Right atrium auricular region (tissue), 2 donors: ENCODE measurements at places on chromosomes 1 and 21. TPM values are rescaled to one million over a fixed set of nuclear protein-coding genes. Genes with fewer than 3 reads are reported as not detected.

DNA sequence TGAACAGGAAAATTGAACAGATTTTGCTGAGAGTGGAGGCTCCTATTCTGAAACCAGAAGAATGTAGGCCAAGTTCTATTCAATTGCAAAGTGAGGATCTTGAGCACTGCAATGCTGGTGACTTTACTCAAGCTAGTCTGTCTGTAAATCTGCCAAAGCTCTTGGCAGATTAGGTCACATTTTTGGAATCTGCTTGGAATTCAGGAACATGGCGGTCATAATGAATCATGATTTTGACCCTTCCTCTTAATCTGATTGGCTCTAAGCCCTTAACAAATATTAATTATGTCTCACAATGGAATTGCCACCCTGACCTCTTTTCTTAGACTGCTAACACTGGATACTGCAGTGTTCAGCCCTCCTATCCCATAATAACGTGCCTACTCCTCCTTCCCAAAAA lies 7.2 kb upstream of the GNG12 start:
- no peak for DNase-seq

DNA sequence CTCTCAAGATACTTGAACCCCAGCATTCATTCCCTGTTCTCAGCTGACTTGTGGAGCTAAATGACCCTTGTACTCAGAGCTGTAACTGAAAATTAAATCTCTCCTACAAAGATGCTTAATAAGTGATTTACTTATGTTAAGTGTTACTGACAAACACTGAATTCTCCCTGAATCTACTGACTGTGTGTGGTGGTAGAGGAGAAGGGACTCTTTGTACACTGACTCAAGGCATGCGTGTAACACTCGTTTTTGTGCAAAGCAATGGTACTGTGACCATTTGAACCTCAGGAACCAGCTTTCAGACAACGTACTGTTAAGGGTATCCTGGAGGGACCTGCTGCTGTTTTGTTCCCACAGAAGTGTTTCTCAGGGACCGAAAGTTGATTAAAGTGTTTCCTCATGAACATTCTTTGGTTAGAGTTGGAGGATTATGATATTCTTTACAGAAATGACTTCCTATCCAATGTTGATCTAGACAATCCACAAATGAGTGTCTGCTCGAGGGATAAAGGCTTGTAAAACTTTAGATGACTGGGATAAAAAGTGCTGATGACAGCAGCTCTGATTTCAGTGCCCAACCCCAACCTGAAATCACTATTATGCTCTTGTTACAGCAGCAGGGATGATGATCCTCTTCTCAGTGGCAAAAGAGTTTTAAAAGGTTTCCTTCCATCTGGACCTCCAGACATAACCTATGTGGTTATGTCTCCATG lies 12.8 kb downstream of the RGL1 start:
- no peak for DNase-seq

Gene PDZK1IP1
- total RNA-seq = 10.6 TPM

DNA sequence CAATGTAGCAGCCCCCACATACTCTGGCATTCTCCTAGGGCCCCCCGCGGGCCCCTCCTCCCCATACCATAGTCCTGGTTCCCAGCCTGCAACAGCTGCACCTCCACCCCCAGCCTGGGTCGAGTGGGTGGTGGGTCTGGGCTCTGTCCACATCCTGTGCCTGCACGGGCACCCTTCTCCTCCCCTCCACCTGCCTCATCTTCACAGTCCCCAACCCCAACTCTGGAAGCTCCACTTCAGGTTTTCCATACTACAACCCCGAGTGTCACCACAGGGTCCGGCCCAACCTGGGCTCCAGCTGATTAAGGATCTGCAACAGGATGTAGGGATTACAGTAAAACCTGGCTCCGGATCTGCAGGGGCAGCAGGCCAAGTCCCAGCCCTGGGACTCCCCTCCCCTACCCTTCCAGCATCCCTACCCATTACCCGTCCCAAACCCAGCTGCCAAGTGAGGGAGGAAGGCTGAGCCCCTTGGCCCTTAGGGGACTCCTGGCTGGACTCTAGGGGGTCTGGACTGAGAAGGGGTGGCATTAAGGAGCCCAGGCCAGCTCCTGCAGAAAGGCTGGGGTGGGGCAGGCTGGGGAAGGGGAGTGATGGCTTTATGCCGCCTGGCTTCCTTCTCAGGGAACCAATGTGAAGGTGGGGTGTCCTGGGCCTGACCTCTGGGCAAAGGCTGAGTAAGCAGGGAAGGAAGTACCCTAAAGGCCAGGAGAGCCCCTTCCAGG lies 116.8 kb downstream of the CASZ1 start:
- DNase-seq = no peak

DNA sequence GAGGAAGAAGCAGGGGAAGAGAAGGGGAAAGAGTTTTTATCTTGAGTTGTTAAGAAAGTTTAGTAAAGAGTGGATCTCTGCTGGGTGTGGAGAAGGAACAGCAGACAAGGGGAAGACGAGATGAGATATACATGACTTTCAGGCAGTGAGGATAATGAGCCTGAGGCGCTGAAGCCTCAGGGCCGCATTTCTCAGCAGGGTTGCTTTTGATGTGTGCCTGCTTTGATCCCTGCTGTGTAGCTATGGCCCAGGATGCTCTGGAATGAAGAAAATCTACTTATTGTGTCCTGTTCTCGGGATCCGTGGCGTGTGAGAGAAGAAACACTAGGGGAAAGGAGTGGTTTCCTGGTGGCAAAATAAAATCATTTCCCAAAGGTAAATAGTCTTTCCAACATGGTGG lies 15.1 kb upstream of the RPE65 start:
- DNase-seq = no peak
